Left renal pelvis (tissue), 4 donors: ENCODE measurements at places on chromosomes 3 and 15.

DNA sequence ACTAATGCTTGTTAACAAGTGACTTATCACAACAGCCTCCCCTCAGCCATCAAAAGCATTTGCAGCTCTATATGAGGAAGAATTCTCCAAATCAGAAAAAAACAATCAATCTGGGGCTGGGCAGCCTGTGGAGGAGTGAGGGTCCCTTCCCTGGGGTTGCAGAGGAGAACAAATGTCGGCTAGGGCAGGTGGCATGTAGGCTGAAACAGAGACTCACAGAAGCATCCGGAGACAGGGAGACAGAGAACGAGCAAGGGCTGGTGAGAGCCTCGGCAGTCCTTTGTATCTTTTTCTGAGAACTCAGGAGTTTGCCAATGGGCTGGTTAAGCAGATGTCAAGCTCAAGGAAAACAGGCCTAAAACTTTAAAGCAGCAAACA lies 15.8 kb downstream of the ITGA11 start:
- no peak for DNase-seq

DNA sequence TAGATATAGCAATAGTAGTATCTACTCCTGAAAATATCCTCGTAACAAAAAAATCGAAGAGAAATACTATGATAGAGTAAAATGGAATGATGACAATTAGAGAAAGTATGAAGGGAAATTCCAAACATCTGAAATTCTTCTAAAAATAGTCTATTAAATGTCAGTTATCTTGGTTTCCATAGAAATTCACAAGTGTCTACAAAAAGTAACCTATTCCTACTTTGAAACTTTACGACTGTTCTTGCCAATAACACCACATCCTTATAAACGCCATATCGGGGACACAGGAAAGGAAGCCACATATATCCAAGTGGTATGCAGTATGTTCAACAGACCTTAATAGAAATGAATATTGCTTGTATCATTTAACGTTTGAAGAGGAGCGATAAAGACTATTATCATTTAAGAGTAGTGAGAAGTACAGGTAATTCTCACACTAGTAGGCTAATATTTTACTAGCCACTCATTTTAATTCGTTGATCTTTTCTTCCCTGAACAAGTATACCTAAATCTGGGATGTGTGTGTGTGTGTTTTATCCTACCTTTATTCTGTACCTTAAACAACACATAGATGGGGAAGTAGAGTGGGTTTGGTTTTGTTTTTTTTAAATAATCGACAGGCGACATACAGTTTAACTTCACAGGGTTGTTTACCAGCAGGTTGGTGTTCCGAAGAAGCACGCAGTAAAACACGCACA lies 1.2 kb downstream of the GPR176 start:
- DNase-seq: no peak

- DNase-seq: no peak
These were observed 2.1 kb upstream of the ANXA2 start for GRCh38 chr15:60399931-60400330.

DNA sequence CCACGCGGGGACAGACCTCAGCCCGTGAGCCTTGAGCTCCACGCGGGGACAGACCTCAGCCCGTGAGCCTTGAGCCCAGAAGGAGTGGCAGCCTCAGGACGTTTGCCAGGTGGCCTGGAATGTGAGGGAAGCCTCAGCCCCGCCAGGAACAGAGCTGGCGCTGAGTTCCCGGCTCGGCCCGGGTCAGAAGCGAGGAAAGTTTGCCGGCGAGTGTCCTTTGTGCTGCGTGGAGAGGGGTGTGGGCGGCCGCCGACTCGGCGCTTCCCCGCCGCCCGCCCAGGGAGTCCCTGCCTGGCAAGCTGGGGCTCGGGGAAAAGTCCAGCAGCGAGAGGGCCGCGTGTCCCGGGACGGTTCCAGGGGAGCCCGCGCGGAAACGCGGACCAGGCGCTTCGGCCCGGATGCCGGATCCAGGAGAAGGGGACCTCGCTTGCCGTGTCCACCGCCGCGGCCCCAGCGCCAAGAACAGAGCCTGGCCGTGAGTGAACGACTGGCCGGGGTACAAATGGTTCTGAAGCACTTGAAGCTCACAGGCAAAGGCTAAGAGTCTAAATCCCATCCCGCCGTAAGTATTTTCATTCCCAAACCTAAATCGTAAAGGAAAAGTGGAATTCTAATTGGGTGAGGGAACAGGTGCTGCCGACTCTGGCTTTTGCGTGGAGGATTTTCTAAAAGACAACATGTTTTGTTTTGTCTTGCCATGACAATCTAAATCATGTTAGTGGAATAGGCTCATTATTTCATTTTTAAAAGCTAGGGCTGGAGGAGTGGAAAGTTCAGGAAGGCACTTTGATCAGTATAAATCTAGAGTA lies 1.7 kb downstream of the LRRN1 start:
- no peak for DNase-seq

- no peak for DNase-seq
These were observed 182.4 kb downstream of the SHQ1 start for GRCh38 chr3:72665701-72666446.

DNA sequence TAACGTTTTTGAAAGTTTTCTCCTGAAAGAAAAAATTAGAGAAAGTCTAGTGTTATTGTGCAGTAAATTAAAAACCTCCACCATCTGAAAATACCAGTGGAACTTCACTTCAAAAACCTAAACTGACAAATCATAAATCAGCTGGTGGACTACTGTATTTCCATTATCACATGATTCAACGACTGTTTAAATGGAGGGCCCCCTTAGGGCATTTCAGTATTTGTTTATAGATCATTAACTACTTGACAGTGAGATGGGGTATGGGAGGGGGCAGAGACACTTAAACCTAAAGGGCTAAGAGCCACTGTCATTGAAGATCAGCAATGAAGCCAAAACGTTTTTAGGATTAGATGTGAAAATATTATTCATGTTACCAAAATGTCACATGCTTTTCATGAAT lies 8.8 kb upstream of the C15orf61 start:
- DNase-seq: no peak
